ENCODE measurements at places on chromosomes 16 and 17. TPM values are rescaled to one million over a fixed set of nuclear protein-coding genes. Genes with fewer than 3 reads are reported as not detected.

Gene DDX52
- 37.8 TPM for total RNA-seq

Gene ESRP2
- 48.8 TPM for total RNA-seq

DNA sequence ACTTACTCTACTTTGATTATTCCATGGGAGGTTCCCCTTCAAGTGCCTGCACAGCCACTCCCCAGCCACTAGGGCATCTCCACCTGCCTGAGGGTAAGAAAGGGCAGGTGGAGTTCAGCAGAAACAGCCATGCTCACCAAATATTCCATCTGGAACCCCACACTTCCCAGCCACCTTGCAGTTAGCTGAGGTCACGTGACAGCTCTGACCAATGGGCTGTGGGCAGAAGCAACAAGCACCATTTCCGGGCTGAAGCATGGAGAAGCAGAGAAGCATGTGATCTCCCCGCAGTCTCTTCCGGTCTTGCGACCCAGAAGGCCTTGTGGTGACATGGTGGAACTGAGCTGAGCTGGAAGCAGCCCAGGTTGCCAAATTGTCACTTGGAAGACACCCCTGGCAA is 108.6 kb downstream of the CCT6B start:
- no peak for DNase-seq
- no peaks in the 10 kb centered on the region for H3K36me3 ChIP-seq
- no peaks in the 10 kb centered on the region for H3K27me3 ChIP-seq
- H3K4me3 ChIP-seq, result no peak overlapping the region
- H3K27ac ChIP-seq, result no peak overlapping the region
- no peaks in the 10 kb centered on the region for H3K4me1 ChIP-seq

DNA sequence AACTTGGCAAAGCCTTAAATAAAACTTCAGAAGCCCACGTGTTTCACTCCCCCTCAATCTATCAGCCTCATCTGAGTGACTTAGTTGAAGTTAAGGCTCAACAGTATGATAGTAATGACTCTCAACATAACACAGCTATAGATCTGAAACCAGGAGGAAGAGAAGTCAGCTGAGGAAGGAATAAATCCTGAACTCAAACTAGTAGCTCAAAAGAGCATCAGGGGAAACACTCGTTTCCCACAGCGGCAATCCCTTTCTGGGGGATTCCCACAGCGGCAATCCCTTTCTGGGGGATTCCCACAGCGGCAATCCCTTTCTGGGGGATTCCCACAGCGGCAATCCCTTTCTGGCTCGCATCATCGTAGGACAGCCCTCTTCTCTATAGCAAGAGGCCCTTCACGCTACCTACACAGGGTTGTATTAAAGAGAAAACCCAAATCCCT is 56.8 kb downstream of the ZZEF1 start:
- H3K4me3 ChIP-seq, result no peak overlapping the region
- DNase-seq, result no peak
- peaks cover 82% of the 10 kb centered on the region for H3K36me3 ChIP-seq
- no peaks in the 10 kb centered on the region for H3K27me3 ChIP-seq
- no peaks in the 10 kb centered on the region for H3K4me1 ChIP-seq

Gene CORO1A
- total RNA-seq, result 0.83 TPM

Gene MPO
- not detected for total RNA-seq

Gene RNU2-1
- total RNA-seq, result 4,277 TPM

DNA sequence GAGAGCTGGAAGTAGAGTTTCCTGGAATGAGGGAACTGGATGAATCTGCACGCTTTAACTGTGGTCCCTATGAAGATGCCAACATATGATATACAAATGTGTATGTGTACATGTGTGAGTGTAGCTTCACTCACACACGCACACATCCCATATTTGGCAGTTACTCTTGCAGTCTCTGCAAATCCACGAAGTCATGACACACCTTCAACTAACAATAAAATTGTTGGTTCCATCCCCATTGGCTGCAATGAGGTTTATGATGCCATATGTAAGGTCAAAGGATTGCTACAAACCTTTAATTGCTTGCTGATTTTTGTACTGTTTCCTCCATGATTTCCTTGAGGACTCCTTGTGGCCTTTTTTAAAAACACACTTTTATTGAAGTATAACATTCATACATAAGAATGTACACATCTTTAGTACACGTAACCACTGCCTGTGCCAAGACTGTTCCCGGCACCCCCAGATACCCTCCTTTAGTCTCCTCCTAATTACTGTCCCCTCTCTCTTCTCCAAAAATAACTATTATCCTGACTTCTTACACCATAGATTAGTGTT is 22.0 kb downstream of the MYO1D start:
- H3K4me1 ChIP-seq, result peaks cover 15% of the 10 kb centered on the region
- H3K27ac ChIP-seq, result no peak overlapping the region
- H3K36me3 ChIP-seq, result no peaks in the 10 kb centered on the region

Measured in MCF 10A (cell line).